ENCODE measurements at places on chromosomes 7 and 10.

GRCh38 chr10:116475866-116476265, 48.2 kb downstream of the PNLIPRP3 start:
- no peaks in the 10 kb centered on the region for H3K4me1 ChIP-seq
- no peaks in the 10 kb centered on the region for H3K36me3 ChIP-seq
- no peaks in the 10 kb centered on the region for H3K27me3 ChIP-seq

DNA sequence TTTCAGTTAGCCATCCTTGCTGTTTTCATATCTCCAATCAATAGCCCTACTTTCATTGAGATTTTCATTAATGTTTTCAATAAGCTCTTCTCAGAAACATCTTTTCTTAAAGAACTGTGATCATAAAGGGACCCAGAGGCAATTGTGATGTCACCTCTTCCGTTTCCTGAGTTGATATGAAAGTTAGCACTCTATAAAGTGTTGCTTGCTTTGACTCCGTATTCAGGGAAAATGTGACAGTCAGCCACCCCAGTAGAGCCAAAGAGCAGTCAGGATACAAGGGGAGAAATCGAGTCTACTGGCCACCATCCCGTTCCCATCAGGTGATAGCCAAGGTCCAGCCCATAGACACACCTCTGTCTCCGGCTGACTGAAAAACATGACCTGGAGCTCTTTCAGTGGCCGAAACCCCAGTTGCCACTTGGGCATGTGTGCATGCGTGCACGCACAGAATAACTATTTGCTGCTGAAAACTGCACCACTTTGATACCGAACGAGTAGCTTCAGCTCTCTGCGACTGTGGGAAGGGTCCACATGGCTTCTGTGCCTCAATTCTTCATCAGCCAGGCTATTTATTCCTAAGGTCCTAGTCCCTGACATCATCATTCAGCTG, 291.4 kb downstream of the USP6NL start:
- no peaks in the 10 kb centered on the region for H3K27me3 ChIP-seq
- H3K27ac ChIP-seq = peak overlapping the region; percentile 85
- peaks cover 36% of the 10 kb centered on the region for H3K4me1 ChIP-seq
- H3K4me3 ChIP-seq = peak overlapping the region; percentile 54
- H3K36me3 ChIP-seq = peaks cover 100% of the 10 kb centered on the region
- DNase-seq = no peak

DNA sequence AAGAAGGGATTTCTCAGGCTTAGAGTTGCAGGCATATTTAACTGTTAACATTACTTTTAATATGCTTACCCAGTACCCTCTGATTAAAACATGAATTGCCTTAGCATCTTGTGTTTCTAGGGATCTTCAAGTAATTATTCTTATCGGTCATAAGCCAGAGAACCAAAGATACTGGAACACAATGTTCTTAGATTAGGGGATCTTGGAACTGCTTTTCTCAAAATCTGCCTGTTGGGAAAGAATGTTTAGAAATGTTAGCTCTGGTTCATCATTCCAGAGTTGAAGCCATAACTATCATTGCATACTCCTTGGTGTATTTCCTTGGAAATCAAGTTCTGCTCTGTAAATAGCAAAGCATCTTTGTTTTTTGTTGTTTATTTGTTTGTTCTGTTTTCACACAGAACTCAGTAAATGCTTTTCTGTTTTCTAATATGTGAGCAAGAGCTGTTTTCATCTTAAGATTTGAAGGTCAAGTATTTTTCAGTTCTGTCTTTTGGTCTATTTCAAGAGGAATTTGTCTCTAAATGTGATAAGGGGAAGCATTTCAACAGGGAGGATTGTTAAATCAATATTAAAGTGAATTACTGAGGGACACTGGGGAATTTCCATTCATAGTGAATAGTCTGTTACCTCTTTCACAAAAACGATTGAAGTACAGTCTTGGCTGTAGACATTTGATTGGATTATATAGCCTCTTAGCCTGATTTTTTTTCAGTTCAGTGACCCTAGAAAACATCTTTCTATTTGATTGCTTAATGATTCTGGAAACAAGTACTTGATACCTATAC, 103.2 kb upstream of the CYP26C1 start:
- H3K27ac ChIP-seq = peak overlapping the region; percentile 21
- no peaks in the 10 kb centered on the region for H3K27me3 ChIP-seq
- no peak for DNase-seq
- H3K36me3 ChIP-seq = peaks cover 4% of the 10 kb centered on the region
- no peaks in the 10 kb centered on the region for H3K4me1 ChIP-seq

DNA sequence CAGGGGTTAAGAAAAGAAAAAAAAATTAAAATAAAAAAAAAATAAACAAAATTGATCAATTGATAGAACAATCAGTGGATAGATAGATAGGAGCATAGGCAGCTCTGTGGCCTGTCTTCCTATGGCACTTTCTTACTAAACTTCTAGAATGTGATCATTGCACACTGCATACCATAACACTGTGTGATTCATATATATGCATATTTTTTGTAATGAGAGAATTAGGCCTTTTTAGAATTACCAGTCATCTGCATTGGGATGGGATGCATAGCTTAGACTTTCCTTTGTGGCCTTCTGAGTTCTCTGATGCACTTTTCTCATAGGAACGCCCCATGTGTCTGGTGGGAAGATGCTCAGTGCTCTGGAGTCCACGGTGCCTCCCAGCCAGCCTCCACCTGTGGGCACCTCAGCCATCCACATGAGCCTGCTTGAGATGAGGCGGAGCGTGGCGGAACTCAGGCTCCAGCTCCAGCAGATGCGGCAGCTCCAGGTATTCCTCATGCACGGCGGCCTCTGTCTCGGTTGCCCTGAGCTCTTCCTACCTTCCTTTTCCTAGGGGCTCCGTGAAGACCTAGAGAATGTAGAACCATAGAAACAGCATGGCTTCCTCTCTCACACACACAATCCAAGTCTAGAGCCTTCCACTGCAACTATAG, 222.5 kb downstream of the ARHGAP21 start:
- no peaks in the 10 kb centered on the region for H3K36me3 ChIP-seq
- H3K27me3 ChIP-seq = peaks cover 12% of the 10 kb centered on the region
- H3K4me3 ChIP-seq = no peak overlapping the region

- no peaks in the 10 kb centered on the region for H3K4me1 ChIP-seq
- H3K27ac ChIP-seq = no peak overlapping the region
- H3K27me3 ChIP-seq = peaks cover 13% of the 10 kb centered on the region
- no peak for DNase-seq
Observed at GRCh38 chr7:137801003-137801402, 45.8 kb downstream of the DGKI start.

GRCh38 chr10:60518745-60519144, 129.1 kb upstream of the ANK3 start:
- peaks cover 16% of the 10 kb centered on the region for H3K4me1 ChIP-seq
- H3K27ac ChIP-seq = peak overlapping the region; percentile 2
- peaks cover 2% of the 10 kb centered on the region for H3K36me3 ChIP-seq
- no peak for DNase-seq
- H3K4me3 ChIP-seq = no peak overlapping the region

DNA sequence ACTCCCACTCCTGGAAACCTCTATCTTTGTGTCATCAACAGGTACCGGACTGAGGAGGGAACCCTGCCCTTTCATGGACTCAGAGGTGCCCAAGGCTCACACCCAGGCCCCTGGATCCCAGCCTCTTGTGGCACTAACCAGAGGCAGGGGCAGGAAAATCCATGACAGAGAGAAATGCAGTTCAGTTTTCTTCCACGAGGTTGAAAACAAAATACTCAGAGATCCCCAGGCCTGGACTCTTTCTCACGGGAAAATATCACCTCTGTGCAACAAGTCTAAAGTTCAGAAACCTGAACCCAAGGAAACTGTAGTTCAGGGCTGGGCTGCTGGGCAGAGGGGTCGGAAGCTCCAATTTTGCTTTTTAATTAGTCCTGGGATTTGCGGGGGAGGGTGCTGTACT, 21.4 kb upstream of the OPN4 start:
- no peaks in the 10 kb centered on the region for H3K36me3 ChIP-seq
- H3K4me3 ChIP-seq = no peak overlapping the region
- H3K27ac ChIP-seq = no peak overlapping the region
- DNase-seq = no peak
- no peaks in the 10 kb centered on the region for H3K4me1 ChIP-seq
- H3K27me3 ChIP-seq = peaks cover 69% of the 10 kb centered on the region

- no peaks in the 10 kb centered on the region for H3K4me1 ChIP-seq
- H3K27ac ChIP-seq = no peak overlapping the region
- H3K36me3 ChIP-seq = peaks cover 2% of the 10 kb centered on the region
- H3K4me3 ChIP-seq = no peak overlapping the region
- DNase-seq = no peak
Observed at GRCh38 chr7:21767300-21767900, 178.3 kb downstream of the CDCA7L start.

- H3K27me3 ChIP-seq = no peaks in the 10 kb centered on the region
- no peak overlapping the region for H3K27ac ChIP-seq
- no peak for DNase-seq
Observed at GRCh38 chr7:150435390-150436073, 14.9 kb upstream of the GIMAP8 start.

DNA sequence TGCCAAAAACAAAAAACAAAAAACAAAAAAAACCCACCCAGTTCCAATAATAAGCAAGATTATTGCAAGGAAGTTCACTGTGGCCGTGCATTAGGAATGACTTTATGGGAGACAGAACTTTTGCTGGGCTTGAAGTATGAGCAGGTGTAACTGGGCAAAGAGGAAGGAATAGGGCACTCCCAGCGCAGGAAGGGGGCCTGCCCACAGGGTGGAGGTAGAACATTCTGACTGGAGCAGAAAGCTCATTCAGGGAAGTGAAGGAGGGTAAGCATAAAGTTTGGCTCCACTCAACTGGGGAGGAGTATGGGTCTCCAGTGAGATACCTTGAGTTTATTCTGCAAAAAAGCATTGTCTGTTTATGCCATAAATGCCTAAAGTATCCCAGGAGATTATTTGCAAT, 42.1 kb upstream of the WIPF3 start:
- H3K27ac ChIP-seq = no peak overlapping the region
- no peak for DNase-seq
- no peak overlapping the region for H3K4me3 ChIP-seq
- H3K36me3 ChIP-seq = no peaks in the 10 kb centered on the region
- peaks cover 22% of the 10 kb centered on the region for H3K27me3 ChIP-seq

- H3K4me3 ChIP-seq = no peak overlapping the region
- no peak overlapping the region for H3K27ac ChIP-seq
- peaks cover 2% of the 10 kb centered on the region for H3K36me3 ChIP-seq
- no peak for DNase-seq
- H3K27me3 ChIP-seq = peaks cover 35% of the 10 kb centered on the region
- no peaks in the 10 kb centered on the region for H3K4me1 ChIP-seq
Observed at GRCh38 chr7:143504215-143504936, 26.7 kb downstream of the TAS2R41 start.

- no peaks in the 10 kb centered on the region for H3K36me3 ChIP-seq
- peaks cover 28% of the 10 kb centered on the region for H3K27me3 ChIP-seq
- no peak overlapping the region for H3K27ac ChIP-seq
- no peak overlapping the region for H3K4me3 ChIP-seq
- no peaks in the 10 kb centered on the region for H3K4me1 ChIP-seq
Observed at GRCh38 chr7:21146642-21147423, 281.1 kb upstream of the SP4 start.

DNA sequence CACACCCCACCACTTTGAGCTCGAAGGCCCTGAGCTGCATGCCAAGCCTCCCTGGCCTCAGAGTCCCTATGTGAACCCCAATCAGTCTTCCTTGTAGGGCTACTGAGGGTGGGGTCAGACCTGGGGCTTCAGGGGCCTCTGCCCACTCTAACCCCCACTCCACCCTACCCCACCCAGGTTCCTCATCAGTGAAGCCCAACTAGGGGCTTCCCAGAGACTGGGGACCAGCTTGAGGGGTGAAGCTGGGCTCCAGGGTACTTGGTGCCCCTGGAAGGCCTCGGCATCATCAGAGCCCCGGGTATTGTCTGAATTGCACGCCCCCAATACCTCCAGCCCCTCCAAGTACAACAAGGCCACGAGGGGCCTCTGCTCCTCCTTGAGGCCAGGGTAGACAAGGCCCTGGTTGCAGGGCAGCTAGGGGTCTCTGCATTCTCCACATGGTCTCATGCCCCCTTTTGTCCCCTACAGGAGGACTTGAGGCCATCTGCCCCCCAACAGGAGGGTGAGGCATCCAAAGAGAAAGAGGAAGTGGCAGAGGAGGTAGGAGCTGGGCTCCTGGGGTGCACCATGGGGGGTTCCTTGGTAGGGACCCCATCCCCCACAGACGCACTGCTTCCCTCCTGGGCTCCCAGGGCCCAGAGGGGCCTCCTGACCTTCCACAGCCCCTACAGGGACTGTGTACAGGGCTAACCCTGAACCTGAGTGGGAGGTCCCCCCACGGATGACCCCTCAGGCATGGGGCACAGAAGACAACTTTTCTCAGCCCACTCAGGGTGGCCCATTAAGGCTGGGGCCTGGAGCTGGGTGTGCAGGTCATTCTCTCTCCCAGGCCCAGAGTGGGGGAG, 4.0 kb downstream of the SNCG start:
- peaks cover 7% of the 10 kb centered on the region for H3K4me1 ChIP-seq
- H3K4me3 ChIP-seq = no peak overlapping the region
- H3K27ac ChIP-seq = no peak overlapping the region
- no peaks in the 10 kb centered on the region for H3K36me3 ChIP-seq

DNA sequence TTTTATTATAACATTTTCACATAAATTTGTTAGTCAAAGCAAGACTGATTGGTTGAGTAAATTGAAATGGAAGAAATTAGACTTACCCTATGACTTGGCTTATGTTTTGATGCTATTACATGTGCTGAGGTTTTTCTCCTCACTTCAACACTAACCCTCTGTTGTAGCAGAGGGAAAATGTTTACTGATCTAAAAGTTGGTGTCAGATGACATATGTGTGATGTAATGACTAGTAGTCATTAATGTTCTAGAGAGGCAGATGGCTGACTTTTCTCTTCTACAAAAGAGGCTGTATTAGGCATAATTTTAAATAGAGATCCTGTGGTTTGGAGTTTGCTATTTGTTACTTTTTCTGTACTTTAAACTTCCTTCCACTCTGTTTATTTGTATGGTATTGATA, 266.0 kb downstream of the BBS9 start:
- H3K36me3 ChIP-seq = peaks cover 5% of the 10 kb centered on the region
- no peaks in the 10 kb centered on the region for H3K27me3 ChIP-seq
- no peak for DNase-seq
- H3K4me1 ChIP-seq = peaks cover 9% of the 10 kb centered on the region
- no peak overlapping the region for H3K27ac ChIP-seq

GRCh38 chr7:142812437-142813215, 41.9 kb downstream of the PRSS2 start:
- no peak overlapping the region for H3K27ac ChIP-seq
- no peak for DNase-seq
- no peak overlapping the region for H3K4me3 ChIP-seq
- peaks cover 12% of the 10 kb centered on the region for H3K27me3 ChIP-seq

All from effector memory CD8-positive, alpha-beta T cell (primary cell).